ENCODE measurements at places on chromosomes 5 and 9.

GRCh38 chr5:76403766-76404222, 709 bp downstream of the IQGAP2 start:
- DNase-seq: no peak

- DNase-seq: no peak
Observed at GRCh38 chr9:16031486-16031885, 478.6 kb downstream of the CCDC171 start.

DNA sequence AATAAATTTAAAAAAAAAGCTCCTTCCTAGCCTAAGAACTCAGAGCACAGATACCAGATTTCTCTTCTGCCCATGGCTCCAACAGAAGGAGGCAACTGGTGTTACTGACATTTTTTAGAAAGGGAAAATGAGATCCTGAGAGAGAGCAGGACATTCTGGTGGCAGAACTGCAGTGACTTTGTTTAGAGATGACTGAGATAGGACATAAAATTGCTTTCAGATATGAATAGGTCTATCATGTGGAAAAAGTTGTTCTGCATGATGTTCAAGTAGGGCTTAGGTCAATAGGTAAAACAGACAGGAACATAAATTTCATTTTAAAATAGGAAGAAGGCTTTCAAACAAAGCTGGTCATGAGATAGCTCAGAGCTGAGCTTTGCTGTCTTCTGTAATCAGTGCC, 49.6 kb downstream of the NIPAL4 start:
- no peak for DNase-seq

- DNase-seq: no peak
Observed at GRCh38 chr9:14310311-14310710, 3.6 kb downstream of the NFIB start.

DNA sequence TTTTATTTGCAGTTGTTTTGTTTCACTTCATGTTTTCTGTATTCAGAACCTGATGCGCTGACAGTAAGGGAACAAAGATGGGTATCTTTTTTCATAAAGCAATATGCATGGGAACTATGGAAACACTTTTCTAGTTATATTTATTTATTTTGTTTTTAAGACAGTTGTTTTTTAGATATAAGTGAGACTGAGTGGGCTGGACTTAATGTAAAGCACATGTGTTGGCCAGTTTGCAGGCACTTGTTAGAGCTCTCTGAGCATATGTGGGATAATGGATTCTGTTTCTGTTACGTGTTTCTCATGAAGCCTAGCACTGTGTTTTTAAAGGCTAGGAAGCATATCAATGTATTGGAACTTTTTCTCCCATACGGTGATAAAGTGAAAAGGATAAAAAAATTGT, 164.1 kb downstream of the PRR16 start:
- no peak for DNase-seq

DNA sequence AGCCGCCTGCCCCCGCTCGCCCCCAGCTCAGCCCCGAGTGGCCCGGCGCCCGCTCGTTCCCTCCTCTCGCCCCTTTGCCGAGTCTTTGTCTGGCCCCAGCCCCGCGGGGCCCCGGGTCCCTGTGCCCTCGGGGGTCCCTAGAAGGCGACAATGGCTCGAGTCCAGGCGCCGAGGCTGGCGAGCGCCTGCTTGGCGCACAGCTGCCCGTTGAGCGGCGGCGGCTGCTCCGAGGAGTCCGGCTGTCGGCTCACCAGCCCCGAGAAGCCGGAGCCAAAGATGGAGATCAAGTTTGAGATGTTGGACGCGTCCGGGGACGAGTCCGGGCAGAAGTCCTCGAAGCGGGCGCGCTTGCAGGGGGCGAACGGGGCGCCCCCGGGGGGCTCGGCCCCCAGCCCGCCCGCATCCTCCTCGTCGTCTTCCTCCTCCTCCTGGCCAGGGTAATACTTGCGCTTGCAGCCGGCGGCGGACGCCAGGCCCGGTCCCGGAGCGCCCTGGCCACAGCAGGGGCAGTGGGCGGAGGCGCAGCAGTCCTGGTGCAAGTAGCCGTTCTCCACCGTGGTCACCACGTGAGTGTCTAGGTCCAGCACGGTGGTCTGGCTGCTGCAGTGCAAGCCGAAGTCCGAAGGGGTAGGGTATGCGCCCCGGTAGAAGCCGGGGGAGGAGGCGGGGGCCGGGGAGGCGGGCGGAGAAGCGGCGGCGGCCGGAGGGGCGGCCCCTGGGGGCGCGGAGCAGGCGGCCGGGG, 1.2 kb downstream of the IER5L start:
- DNase-seq: peak; percentile 25

DNA sequence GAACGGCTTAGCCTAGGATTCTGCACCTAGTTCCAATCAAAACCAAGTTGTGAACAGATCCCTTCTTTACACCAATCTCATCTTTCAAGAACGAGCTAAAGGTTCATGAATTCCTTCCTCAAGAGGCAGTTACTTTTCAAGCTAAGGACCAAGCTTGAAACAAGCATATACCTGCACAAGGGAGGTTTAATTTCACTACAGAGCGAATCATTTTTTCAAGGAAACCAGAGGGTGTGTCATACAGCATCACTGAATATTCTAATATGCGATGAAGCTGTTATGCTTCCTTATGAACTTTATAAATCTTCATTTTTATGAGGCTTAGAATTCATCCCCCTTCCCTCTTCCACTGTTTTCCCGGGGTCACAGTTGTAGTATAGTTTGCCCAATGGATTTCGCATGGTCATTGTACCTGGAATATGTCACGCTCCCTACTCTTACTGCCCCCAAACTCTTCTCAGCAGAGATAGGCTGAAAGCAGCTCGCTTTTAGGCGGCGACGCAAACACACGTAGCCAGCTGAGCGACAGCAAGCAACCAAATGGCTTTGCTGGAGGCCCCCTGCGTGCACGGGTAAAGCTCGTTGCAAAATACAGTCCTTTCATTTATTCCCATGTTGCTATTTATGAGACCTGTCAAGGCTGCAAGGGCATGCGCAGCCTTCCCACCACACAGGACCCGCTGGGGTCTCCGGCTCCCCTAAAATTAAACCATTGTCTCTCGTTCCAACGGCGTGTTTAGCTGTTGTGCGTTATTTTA, 832 bp downstream of the LMBRD2 start:
- DNase-seq: peak; percentile 72

GRCh38 chr9:25752398-25752797, 74.2 kb upstream of the TUSC1 start:
- DNase-seq: no peak

GRCh38 chr5:156475182-156476157, 148.5 kb downstream of the SGCD start:
- DNase-seq: no peak

DNA sequence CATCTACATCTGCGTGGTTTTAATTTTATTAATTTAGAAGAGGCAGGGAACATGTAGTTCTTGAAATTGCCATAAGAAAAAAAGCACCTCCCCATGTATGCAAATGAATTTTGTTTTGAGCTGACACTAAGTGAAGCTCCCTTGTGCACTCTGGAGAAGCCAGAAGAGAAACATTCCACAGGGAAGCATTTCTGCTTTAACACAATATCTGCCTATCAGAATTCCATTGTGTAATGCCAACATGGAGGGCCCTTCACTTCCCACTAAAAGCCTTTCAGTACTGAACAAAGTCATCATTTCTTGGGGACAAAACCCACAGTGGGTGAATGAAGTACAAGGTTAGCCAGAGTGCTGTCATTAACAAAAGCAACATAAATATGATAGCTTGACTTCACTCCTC, 59.7 kb downstream of the PRELID2 start:
- DNase-seq: no peak

DNA sequence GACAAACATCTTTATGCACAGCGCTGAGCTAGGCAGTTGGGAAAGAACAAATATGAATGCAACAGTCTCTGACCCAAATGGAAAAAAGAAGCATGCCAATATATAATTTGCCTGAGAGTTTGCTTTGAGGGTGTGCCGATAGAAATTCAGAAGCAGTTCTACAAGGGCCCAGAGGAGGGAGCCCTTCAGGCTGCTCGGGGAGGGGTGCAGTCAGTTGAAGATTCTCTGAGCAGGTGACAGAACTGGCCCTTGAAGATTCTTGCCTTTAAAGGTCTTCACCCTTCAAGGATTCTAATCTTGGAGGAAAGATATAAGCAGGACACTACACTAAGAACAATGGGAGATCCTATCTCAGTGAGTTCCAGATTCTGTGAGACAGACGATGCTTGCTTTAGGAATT, 3.7 kb upstream of the PAPPA start:
- no peak for DNase-seq

DNA sequence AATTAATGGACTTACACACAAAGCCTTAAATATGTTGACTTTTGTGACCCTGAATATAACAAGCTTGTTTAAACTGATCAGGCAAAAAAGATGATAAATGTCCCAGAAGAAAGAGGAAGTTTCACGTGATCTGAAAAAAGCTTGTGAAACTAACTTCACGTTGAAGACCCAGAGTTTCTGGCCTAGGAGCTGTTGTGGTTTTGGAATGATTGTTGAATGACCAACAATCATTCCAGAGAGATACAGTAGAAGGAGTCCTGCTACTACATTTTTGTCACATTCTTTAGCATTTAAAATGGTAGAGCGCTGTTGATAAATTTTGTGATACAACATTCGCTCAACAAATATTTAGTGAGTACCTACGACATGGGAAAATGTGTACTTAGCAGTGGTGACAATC, 143.1 kb upstream of the FBN2 start:
- no peak for DNase-seq

DNA sequence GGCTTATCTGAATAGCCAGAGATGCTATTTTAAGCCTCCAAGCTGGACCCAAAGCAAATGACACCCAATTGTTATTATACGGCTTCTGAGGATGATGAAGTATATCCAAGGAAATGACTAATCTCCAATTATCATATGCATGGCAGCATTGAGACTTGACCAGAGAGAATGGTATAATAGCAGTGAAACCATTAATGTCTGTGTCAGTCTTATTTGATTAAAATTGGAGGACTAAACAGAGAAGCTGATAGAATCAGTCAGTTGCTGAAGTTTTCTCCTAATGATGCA, 200.5 kb downstream of the EFNA5 start:
- no peak for DNase-seq

- DNase-seq: no peak
Observed at GRCh38 chr5:83097689-83098231, 20.4 kb downstream of the XRCC4 start.

DNA sequence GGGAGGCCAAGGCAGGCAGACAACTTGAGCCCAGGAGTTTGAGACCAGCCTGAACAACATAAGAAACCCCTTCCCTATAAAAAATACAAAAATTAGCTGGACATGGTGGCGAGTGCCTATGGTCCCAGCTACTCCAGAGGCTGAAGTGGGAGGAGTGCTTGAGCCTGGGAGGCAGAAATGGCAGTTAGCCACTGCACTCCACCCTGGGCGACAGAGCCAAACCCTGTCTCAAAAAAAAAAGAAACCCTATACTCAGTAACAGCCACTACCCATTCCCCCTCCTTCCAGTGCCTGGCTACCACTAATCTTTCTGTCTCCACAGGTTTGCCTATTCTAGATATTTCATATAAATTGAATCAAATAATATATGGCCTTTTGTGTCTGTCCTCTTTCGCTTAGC, 14.3 kb upstream of the SIL1 start:
- DNase-seq: no peak

DNA sequence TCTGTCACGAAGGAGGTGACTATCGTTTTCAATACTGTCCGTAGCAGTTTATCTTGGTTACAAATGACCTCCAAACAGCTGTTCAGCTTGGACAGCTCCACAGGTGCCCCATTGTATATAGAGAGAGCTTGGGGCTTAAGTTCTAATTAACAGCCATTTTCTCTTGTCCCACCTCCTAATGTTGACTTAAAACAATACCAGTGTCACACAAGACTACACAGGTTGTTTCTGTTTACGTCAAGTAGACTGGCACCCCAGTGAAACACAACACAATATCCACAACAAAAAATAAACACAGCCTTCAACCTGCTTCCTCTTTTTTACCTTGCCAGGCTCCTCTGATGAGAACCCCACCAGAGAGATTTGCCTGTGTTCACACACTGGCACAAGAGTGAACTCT, 39.8 kb upstream of the TLE1 start:
- DNase-seq: no peak

DNA sequence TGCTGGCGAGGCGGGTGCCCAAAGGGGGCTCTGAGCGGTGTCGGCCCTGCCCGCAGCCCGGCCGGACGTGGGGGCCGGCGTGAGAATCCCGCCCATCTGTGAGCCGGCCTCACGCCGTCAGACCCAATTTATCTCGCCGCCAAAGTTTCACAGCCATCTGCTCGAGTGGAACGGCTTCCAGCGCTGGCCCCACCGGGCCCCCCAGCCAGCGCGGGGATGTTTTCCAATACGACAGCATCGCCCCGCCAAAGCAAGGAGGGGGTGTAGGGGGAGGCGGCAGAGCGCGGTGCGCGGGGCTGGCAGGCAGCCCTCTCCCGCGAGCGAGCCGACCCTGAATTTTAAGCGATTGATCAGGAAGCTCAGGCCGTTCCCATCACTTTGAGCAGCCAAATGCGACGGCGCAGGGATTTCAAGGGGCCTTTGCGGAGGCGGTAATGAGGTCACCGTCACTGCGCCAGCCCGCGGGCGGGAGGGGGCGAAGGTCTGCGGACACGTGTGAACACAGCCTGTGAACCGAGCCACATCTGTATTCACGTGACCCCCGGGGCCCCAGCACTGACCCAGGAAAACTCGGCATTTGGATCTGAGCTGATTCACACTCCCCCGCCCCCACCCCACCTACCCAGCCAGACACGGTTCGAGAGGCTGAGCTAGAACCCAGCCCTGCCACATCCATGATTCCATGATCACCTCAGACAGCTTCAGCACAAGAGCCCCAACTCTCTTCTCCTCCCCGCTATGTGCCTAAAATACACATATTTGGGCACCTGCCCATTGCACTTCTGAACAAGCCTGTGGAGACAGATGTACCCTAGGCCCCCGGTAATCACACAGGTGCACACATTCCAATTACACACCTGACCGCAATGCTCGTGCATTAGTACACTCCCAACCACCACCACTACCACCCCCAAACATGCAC, 47.8 kb upstream of the PSD2 start:
- DNase-seq: no peak

- no peak for DNase-seq
Observed at GRCh38 chr9:137666513-137666822, 47.7 kb downstream of the EHMT1 start.

GRCh38 chr5:133890314-133890713, 78.1 kb downstream of the C5orf15 start:
- DNase-seq: no peak
